Mesothelial cell of epicardium (in vitro differentiated cells): ENCODE measurements at places on chromosomes 5 and 9. TPM values are rescaled to one million over a fixed set of nuclear protein-coding genes. Genes with fewer than 3 reads are reported as not detected.
A peak's percentile ranks its signal among the peaks of the same experiment; 100 is the strongest.

The ABITRAM gene
- total RNA-seq, result 14.6 to 17.7 TPM (median 15.5 TPM) in 3 replicates

The CDX1 gene
- 0.51 to 1.1 TPM (median 0.68 TPM) in 3 replicates for total RNA-seq

The CD74 gene
- 16.1 to 17.1 TPM (median 16.9 TPM) in 3 replicates for total RNA-seq

The COL23A1 gene
- total RNA-seq, result 12.3 to 13.7 TPM (median 13.6 TPM) in 3 replicates

The ARHGEF28 gene
- total RNA-seq, result 0.22 to 0.40 TPM (median 0.29 TPM) in 3 replicates

The FOXD4 gene
- 0.35 to 0.67 TPM (median 0.38 TPM) in 3 replicates for total RNA-seq

The PDLIM4 gene
- total RNA-seq, result 48.8 to 50.7 TPM (median 50.1 TPM) in 3 replicates

The C5orf22 gene
- 21.1 to 22.9 TPM (median 22.7 TPM) in 3 replicates for total RNA-seq

The PDE6A gene
- total RNA-seq, result 0.18 to 0.38 TPM (median 0.29 TPM) in 3 replicates

The WNT8A gene
- total RNA-seq, result not detected in 3 replicates

The GLDC gene
- 1.0 to 2.0 TPM (median 1.5 TPM) in 3 replicates for total RNA-seq

- DNase-seq, result no peak
These were observed 20.3 kb upstream of the ANKRD33B start for GRCh38 chr5:10543585-10544040.

DNA sequence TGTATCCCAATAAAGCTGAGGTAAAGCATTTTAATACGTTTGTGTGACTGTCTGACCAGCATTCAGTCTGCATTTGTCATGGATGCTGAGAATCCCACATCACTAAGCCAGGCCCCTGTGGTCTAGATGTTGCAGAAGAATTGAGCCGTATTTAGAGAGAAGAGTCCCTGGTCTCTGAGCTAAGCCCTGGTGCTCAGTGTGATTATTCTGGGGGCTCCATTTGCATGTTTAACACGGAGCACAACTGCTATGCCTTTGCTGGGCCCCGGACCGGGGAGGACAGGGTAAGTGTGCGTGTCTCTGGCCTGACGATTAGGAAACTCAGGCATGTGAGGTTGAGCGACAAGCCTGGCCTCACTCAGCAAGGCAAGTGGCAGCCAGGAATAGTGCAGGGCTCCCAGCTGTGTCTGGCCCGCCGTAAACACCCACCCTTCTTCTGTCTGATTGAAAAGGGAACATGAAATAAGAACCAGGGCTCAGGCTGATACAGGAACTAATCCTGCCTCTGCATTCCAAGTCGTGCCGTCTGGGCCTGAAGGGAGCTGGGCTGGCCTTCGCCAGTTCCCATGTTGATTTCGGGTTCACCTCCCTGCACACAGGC lies 22.3 kb downstream of the FAM78A start:
- no peak for DNase-seq

- DNase-seq, result no peak
These were observed 20.2 kb downstream of the GRAMD2B start for GRCh38 chr5:126443374-126443851.

DNA sequence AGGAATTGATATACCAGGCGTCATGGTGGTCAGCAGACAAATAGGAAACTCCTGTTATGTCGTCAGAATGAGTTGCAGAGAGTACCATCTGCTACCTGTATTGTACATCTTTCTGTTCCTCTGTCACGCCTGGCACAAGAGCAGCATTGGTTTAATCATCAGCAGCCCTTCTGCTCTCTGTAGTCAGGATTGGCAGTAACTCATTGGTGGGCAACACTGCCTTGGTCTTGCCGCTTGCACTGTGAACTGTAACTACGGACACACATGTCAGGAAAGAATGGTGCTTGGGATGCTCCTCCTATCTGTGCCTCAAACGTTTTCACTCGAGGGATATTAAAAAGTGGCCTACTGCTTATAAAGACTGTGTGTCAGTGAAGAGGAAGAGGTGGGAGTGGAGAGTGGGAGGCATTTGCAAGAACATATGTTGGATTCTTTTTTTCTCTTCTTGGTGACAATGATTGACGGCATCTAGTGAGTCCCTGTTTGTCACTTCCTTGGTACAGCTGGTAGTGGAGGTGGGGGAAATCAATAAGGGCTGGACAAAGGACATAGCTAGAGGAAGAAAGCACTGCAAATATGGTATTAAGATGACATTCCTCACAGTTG lies 76.6 kb downstream of the F2RL2 start:
- DNase-seq, result no peak

DNA sequence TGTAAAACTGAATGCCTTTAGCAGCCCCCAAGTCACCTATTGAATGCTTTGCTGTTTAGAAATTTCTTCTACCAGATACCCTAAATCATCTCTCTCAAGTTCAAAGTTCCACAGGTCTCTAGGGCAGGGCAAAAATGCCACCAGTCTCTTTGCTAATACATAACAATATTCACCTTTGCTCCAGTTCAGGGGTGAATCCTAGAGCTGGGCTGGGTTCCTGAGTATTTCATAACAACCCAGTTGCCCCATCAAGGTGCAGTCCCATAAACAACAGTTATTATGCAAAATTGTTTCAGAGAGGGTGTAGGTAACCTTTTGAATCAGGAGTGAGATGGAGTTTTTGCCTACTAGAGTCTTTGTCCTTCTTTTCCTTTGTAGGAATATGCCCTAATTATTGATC lies 19.0 kb upstream of the C1QTNF3 start:
- DNase-seq, result no peak

GRCh38 chr9:131140550-131140949 lies 15.2 kb downstream of the NUP214 start:
- DNase-seq, result no peak

- DNase-seq, result no peak
These were observed 4.2 kb downstream of the CCNI2 start for GRCh38 chr5:132751444-132751843.

DNA sequence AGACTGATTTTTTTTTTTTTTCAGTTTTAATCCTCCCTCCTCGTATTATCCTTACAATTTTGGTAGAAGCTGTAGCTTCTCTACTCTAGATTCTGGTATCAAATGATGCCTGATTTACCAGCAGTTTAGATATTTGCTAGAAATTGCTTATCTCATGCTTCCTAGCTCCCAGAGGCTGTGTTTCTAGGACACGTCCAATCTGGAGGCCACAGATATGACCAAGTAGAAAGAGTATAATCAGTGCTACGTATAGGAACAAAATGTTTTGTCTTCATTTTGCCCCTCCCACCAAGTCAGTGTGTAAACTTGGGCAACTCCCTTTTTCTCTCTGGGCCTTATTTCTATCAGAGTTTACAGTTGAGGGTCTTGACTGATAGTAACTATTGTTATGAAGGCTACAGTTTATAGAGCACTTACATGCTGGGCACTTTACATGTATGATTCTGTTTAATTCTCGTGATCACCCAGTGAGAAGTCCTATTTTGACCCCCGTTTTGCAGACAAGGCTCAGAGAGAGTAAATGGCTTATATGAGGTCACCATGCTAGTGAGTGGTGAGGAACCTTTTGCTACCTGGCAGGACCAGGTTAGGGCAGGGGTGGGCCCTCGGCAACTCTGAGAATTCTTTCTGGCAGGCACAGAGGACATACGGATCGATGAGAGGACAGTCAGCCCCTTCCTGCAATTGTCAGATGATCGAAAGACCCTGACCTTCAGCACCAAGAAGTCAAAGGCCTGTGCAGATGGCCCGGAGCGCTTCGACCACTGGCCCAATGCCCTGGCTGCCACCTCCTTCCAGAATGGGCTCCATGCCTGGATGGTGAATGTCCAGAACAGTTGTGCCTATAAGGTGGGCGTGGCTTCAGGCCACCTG lies 7.6 kb downstream of the HDHD3 start:
- no peak for DNase-seq

GRCh38 chr5:169808118-169808581 lies 171.1 kb downstream of the DOCK2 start:
- DNase-seq, result no peak

GRCh38 chr5:10828241-10828640 lies 67.2 kb upstream of the DAP start:
- DNase-seq, result no peak

DNA sequence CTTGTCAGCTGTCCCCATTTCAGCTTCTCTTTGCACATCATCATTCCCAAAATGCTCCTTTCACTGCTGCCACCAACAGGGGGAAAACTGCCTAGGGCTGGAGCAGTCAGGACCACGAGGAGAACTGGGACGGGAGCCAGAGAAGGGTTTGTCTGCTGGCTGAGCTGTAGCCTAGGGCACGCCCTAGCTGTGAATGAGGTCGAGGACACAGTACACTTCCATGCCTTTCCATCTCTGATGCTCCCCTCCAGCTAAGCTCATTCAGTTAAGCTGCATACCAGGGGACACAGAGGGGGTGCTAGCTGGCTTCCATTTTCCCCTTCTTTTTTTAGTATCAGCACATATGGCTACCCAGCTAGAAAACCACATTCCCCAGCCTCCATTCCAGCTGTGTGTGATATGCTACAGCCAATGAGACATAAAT lies 64.7 kb downstream of the STK10 start:
- DNase-seq, result no peak

DNA sequence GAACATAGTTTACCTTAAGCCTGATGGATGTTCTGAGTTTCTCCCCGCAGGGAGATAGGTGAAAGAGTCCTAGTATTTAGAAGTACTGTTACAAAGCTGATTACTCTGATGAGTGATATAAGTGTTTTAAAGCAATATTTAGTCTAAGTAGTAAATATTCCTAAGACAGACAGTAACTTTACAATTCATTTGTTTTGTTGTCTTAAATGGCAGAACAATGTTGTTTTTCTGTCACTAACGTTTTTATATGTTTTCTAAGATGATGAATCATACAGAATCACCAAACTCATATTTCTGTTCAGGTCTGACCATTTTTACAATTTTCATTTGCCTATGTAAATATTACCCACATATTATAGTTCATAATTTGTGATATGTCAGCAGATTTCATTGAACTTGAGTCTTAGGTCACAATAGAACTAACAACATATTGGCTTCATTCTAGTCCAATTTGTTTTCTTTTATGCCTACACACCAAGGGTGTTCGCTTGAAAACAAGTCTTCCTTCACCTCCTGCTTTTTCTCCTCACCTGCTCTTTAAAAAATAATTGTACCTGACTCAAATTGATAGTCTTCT lies 30.6 kb downstream of the MAP3K1 start:
- no peak for DNase-seq

DNA sequence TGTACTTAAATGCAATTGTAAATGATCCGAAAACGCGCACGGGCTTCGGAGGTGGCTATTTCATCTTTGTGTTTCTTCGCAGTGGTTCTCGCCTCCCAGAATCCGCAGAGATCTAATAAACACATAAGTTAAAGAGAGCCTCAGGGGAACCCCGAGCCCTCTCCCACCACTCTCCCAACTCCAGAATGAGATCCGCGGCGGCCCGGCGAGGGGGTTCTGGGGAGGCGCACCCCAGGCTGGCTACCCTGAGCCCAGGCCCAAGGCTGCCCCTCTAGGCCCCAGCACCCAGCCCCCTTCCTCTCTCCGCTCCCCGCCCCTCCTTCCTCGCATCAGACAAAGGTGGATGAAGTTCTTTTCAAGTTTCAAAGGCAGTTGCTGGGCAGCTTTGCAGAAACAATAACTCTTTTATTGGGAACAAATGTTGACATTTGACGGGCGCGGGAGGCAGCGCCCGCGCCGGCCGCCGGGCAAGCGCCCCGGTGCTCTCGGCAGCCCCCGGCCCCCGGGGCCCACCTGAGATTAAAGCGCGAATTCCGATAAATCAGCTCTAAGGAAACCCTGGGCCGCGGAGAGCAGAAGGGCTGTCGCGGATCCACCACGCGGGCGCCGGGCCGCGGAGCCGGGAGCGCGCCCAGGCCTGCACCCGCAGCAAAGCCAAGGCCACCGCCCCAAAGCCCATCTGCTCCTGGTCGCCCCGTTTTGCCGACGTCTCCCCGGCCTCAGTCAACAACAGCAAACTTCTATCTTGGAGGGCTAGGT lies 8.4 kb downstream of the IRX2 start:
- peak; percentile 48 for DNase-seq

- no peak for DNase-seq
These were observed 32.1 kb upstream of the POMT1 start for GRCh38 chr9:131470581-131470991.

GRCh38 chr5:35924950-35925722 lies 13.3 kb downstream of the CAPSL start:
- peak; percentile 74 for DNase-seq

GRCh38 chr5:83394190-83394589 lies 77.4 kb upstream of the VCAN start:
- DNase-seq, result no peak

DNA sequence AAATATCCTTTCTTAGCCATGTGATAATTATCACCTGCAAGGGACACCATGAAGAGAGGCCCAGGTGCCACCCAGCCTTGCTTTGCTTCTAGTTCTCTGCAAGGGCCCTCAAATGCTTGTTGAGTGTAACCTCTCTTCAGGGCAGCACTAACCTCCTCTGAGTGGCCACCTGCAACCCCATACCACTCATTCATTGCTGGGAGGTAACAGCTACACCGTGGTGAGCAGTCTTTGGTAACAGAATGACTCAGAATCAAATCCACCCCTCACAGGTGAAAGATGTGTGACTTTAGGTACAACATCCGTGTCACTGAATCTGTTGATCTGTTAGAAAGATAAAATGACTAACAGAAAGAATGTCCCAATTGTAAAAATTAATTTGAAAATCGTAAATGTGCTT lies 365.1 kb upstream of the TRPC7 start:
- DNase-seq, result no peak

DNA sequence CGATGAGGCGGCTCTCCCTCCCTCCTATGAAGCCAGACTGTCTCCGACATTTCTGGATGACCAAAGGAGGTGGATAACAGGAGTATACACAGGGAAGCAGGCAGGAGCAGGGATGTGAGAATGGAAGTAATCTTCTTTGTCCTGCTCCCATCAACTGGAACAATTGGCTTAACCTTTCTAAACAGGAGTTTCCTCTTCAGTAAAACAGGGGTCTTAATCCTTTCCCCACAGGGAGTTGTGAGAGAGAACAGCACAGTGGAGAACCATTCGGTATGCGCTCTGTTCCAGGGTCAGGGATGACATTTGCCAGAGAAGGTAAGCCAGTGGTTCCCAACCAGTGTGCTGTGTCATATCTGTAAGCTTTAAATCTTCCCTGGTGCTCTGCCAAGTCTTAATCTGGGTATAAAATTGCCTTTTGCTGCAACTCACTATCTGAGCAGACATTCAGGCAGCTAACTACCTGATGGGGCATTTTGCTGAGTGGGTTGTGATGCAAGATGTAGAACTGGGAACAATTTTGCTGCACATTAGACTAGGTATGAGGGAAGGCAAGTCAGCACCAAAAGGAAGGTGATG lies 294.8 kb upstream of the KIF2A start:
- DNase-seq, result no peak

DNA sequence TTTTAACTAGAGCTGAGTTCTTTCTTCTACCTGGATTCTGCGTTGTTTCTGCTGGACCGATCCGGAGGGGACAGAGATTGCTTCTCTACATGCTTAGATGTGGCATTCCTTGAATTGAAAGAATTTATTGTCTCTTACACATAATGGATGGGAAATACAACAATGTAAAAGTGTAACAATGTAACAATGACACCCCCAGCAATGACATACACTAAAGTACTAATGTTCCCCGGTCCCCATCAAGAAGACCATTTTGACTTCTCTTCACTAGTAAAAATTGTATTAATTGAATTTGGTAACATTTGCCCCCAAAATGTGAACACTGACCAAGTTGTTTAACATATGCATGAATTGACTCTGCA lies 760.2 kb downstream of the TAF11L14 start:
- no peak for DNase-seq

GRCh38 chr5:124519396-124519795 lies 227.0 kb downstream of the ZNF608 start:
- DNase-seq, result no peak
